Activated T-helper 1 cell treated with anti-CD3 and anti-CD28 coated beads, Interleukin-12 subunit alpha, Interleukin-12 subunit beta, Interleukin-2, Interleukin-4 antibody, amounts not matched to agents 30 ng/mL and 10 ng/mL and 1 ng/mL, durations not matched to agents 14 hours and 24 hours and 36 hours (primary cell): ENCODE measurements at places on chromosomes 13 and 19. TPM values are rescaled to one million over a fixed set of nuclear protein-coding genes. Genes with fewer than 3 reads are reported as not detected.

GRCh38 chr13:23087880-23088279, 92.9 kb upstream of the SGCG start:
- no peak overlapping the region for H3K27ac ChIP-seq
- no peaks in the 10 kb centered on the region for H3K36me3 ChIP-seq
- no peak overlapping the region for H3K4me3 ChIP-seq
- peaks cover 3% of the 10 kb centered on the region for H3K27me3 ChIP-seq

- no peaks in the 10 kb centered on the region for H3K27me3 ChIP-seq
- H3K36me3 ChIP-seq, result no peaks in the 10 kb centered on the region
- no peak overlapping the region for H3K27ac ChIP-seq
Observed at GRCh38 chr13:110179857-110180147, 127.2 kb downstream of the COL4A1 start.

DNA sequence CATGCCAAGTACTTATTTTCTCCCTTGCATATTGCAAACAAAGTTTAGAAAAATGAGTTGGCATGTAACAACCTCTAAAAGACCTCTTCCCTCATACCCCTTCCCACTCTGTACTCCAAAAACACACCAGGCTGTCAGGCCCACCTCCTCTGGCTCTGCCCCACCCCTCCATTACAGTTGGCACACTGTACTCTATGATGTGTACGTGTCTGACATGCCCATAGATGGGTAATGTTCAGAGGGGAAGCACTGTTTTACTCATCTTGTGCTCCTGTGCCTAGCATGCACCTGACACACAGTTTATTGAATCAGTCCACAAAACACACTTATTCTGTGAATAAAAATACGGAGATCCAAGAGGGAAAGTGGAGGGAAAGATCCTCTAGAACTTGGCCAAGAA, 45.6 kb downstream of the SERPINE3 start:
- H3K27me3 ChIP-seq, result no peaks in the 10 kb centered on the region
- no peak overlapping the region for H3K4me3 ChIP-seq
- peaks cover 17% of the 10 kb centered on the region for H3K36me3 ChIP-seq
- DNase-seq, result no peak

DNA sequence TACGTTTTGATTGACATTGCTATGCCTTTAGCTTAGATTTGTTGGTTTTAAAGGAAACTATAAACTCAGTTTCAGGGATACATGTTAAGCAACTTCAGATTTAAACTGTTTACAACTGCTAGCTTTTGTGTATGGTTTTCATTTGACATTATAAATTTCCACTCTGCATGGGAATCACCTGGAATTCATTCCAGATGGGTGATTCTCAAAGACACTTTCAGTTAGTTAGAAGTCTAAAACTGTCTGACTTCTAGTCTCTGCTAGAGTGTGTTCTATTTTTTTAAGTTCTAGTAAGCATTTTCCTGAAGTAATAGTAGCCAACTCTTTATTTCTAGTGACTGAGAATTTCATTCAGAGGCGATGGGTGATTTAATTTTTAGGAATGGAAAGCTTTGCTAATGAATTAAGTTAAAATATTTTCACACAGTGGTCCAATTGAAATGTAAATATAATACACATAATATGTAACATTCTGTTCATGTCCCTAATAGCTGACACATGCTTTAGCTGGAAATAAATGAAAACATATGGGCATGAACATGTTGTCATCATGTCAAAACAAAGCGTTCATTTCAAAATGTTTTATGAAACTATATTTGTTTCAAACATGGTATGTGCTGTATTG, 58.3 kb upstream of the CSNK1A1L start:
- no peak overlapping the region for H3K27ac ChIP-seq
- H3K36me3 ChIP-seq, result no peaks in the 10 kb centered on the region
- no peak overlapping the region for H3K4me3 ChIP-seq
- H3K4me1 ChIP-seq, result no peaks in the 10 kb centered on the region
- H3K27me3 ChIP-seq, result peaks cover 2% of the 10 kb centered on the region

- peaks cover 11% of the 10 kb centered on the region for H3K4me1 ChIP-seq
- no peaks in the 10 kb centered on the region for H3K36me3 ChIP-seq
- peak within 1 kb of the TSS; percentile 74 for H3K27ac ChIP-seq
- peaks cover 6% of the 10 kb centered on the region for H3K27me3 ChIP-seq
- peak within 1 kb of the TSS; percentile 82 for H3K4me3 ChIP-seq
Observed at GRCh38 chr19:1491114-1491848, at the start of gene REEP6. Gene REEP6, plus strand, starts transcription at chr19:1491181. Its CDS starts 89 bp downstream, at chr19:1491270.

GRCh38 chr13:112248406-112248760, 127.8 kb upstream of the SPACA7 start:
- H3K27ac ChIP-seq, result no peak overlapping the region
- DNase-seq, result no peak
- H3K4me3 ChIP-seq, result no peak overlapping the region

DNA sequence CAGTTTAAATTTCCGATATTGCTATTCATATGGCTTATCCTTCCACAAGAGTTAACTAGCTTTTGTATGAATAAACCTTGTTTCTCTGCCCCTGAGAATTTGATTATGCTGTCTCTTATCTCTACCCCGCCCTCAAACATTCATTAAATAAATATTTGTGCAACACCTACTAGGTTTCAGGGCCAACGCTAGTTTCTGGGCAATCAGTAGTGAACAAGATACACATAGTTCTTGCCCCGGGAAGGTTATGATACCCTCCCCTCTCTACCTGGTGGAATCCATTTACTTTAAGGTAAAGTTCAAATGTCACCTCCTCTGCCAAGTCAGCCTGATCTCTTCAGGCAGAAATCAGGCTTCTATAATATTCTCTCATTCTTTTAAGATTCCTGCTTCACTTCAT, 16.6 kb upstream of the USP12 start:
- H3K27me3 ChIP-seq, result no peaks in the 10 kb centered on the region
- H3K36me3 ChIP-seq, result no peaks in the 10 kb centered on the region
- no peak overlapping the region for H3K4me3 ChIP-seq
- H3K27ac ChIP-seq, result no peak overlapping the region

GRCh38 chr13:80408270-80408669, 67.3 kb upstream of the SPRY2 start:
- no peak overlapping the region for H3K4me3 ChIP-seq
- H3K4me1 ChIP-seq, result no peaks in the 10 kb centered on the region
- no peaks in the 10 kb centered on the region for H3K36me3 ChIP-seq
- no peak for DNase-seq
- H3K27ac ChIP-seq, result no peak overlapping the region

Gene ARID3A
- 32.5 and 35.0 TPM in 2 replicates for total RNA-seq

DNA sequence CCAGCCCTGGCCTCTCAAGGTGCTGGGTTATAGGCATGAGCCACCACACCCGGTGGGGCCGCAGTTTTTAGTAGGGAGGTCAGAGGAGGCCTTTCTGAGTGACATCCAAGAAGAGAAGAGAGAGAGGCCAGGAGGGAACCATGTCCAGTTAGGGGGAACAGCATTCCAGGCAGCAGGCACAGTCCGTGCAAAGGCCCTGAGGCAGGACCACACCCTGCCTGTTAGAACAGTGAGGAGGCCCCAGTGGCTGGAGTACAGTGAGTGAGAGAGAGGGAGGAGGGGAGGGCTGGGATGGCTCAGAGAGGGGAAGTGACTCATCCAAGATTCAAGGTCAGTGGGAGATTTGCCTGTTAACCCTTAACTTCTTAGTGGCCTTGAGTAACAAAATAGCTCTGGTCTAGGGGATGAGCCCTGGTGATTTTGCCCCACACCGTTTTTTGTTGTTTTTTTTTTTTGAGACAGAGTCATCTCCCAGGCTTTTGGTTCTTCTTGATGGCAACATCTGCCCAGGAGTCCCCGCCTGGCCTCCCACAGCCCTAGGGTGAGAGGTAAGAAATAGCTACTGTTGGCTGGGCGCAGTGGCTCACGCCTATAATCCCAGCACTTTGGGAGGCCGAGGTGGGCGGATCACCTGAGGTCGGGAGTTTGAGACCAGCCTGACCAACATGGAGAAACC, 2.7 kb upstream of the PLIN3 start:
- no peak overlapping the region for H3K4me3 ChIP-seq
- H3K36me3 ChIP-seq, result no peaks in the 10 kb centered on the region
- peaks cover 6% of the 10 kb centered on the region for H3K27me3 ChIP-seq
- H3K4me1 ChIP-seq, result peaks cover 34% of the 10 kb centered on the region
- H3K27ac ChIP-seq, result no peak overlapping the region
- no peak for DNase-seq

Gene SLC6A16
- total RNA-seq, result 0.44 and 1.5 TPM in 2 replicates

GRCh38 chr19:29170554-29170953, 42.4 kb downstream of the UQCRFS1 start:
- no peak overlapping the region for H3K27ac ChIP-seq
- H3K36me3 ChIP-seq, result no peaks in the 10 kb centered on the region
- peaks cover 5% of the 10 kb centered on the region for H3K4me1 ChIP-seq
- peaks cover 2% of the 10 kb centered on the region for H3K27me3 ChIP-seq
- DNase-seq, result no peak

DNA sequence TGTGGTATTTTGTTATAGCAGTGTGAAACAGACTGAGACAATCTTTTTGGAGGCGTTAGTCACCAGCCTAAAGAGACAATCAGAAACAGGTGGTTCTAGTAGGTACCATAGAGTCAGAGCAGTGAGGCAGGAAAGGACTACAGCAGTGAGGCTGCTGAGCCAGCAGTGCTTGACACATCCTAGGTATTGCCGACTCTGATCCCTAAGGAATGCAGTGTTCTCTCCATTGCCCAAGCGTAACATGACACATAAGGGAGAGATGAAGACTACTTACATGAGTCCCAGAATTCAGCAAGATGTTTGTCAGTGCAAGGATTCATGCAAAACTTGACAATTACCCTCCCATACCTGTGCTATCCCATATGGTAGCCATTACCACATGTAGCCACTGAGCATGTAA, 62.4 kb upstream of the XPO4 start:
- H3K36me3 ChIP-seq, result no peaks in the 10 kb centered on the region
- DNase-seq, result no peak
- H3K4me1 ChIP-seq, result peaks cover 14% of the 10 kb centered on the region
- no peak overlapping the region for H3K27ac ChIP-seq
- H3K4me3 ChIP-seq, result no peak overlapping the region

Gene ZNF66
- 8.4 and 9.2 TPM in 2 replicates for total RNA-seq

Gene SMIM24
- total RNA-seq, result not detected in 2 replicates

DNA sequence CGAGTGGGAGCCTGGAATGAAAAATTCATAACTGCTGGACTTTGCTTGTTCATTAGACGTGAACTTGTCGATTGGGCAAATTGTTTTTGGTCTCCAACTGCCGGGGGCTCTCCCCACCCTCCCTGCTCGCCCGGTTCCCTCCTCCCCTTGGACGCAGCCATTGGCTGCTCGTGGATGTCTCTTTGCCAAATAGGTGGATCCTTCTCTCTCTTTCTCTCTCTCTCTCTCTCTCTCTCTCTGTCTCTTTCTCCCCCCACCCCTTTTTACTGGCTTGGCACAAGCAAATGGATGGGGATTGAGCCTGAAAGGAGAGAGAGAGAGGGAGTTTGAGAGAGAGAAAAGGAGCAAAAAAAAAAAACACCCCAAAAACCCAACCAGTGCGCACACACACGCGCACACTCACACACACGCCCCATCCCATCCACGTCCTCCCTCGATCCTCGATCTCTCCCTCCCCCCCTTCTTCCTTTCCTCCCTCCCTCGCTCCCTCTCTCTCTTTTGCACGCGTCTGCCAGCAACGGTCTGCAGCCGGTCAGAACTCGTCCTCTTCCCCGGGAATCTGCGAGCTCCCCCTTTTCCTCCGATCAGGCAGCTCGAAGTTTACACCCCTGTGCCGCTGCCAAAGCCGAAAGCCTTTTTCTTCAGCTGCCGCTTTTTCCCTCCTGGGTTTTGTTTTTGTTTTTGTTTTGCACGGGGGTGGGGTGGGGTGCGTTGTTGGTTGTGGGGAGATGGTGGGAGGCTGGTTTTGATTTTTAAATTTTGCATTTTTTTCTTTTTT, 27.8 kb downstream of the NFIX start:
- peaks cover 17% of the 10 kb centered on the region for H3K4me1 ChIP-seq
- H3K27ac ChIP-seq, result no peak overlapping the region
- H3K27me3 ChIP-seq, result peaks cover 42% of the 10 kb centered on the region
- no peak for DNase-seq

Gene CAPN12
- 1.1 and 2.5 TPM in 2 replicates for total RNA-seq

DNA sequence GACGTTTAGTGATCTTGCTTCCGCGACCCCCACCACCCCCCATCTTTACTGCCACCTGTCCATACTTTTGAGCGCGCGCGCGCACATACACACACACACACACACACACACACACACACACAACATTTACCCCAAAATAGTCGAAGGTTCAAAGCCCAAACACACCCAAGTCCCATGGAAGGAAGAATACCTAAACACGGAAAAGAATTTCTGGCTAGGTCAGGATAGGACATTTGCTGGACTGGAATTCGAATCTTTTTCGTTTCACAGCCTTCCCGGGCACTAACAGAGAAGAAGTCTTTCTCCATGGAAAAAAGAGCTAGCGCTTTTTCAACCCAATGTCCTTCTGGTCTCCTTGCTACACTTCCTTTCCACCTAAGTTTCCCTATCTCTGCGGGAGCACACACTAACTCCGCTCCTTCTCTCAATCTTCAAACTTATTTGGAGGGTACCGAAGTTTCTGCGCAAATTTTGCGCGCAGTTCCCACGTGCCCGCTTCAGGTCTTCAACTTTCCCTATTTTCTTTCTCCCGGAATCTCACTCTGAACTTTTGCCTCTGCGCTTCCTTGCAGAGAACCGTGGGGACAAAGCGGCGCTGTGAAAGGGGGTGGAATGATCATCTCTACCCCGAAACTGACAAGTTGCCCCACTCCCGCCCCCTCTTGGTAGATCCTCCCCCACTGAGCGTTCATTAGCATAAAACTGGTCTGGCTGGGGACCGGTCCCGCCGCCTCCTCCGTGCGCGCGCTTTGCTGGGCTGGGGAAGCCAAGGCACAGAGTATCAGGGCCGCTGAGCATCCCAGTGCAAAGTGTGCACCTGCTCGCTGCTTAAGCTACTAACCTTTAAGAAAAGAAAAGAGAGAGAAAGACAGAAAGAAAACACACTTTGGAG, 2.7 kb downstream of the DACH1 start:
- no peaks in the 10 kb centered on the region for H3K36me3 ChIP-seq
- DNase-seq, result no peak
- H3K27ac ChIP-seq, result no peak overlapping the region
- peak overlapping the region; percentile 83 for H3K4me3 ChIP-seq
- peaks cover 64% of the 10 kb centered on the region for H3K27me3 ChIP-seq

DNA sequence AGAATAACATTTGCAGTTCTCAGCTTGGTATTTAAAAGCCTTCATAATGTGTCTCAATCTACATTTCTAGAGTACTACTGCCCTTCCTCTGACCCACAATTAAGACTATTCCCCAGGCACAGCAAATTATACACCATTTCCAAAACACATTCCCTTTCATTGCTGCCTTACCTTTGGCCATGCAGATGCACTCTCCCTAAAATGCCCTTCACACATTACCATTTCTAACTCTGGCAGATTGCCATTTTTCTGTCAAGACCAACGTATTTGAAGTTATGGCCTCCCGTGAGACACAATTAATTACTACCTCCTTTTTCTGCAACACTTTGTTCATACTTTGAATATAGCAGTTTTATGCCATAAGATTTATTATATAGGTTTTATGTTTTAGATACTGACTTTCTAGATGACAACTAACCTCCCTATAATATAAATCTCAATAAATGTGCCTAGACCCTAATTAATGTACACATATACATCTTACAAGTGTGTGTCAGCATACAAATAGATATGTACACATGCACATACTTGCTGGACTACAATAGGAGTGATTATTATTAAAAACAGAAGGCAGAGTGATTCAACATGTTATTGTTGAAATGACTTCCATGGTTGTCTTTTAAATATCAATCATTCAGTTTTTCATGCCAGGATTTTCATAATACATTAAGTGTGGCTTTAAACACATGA, 2902.5 kb downstream of the PCDH9 start:
- H3K4me1 ChIP-seq, result no peaks in the 10 kb centered on the region
- H3K27me3 ChIP-seq, result no peaks in the 10 kb centered on the region
- no peak overlapping the region for H3K4me3 ChIP-seq
- no peak overlapping the region for H3K27ac ChIP-seq
- H3K36me3 ChIP-seq, result no peaks in the 10 kb centered on the region
- DNase-seq, result no peak
